ENCODE measurements at places on chromosomes 12 and 14. TPM values are rescaled to one million over a fixed set of nuclear protein-coding genes. Genes with fewer than 3 reads are reported as not detected.

AKAP5 gene
- 1.0 TPM for total RNA-seq

HNRNPC gene
- 984 TPM for total RNA-seq

IL31 gene
- total RNA-seq: not detected

CD27 gene
- 21.1 TPM for total RNA-seq

BDKRB1 gene
- total RNA-seq: not detected

RERG gene
- total RNA-seq: not detected

ADCY6 gene
- total RNA-seq: not detected

PRPH gene
- total RNA-seq: 0.32 TPM

KRT2 gene
- not detected for total RNA-seq

UBC gene
- total RNA-seq: 1,030 TPM

NANOG gene
- total RNA-seq: not detected

OR6C3 gene
- total RNA-seq: not detected

CIT gene
- total RNA-seq: 64.2 TPM

APOF gene
- not detected for total RNA-seq

MSRB3 gene
- total RNA-seq: not detected

GPRC5A gene
- 0.99 TPM for total RNA-seq

CCDC175 gene
- not detected for total RNA-seq

GPD1 gene
- total RNA-seq: not detected

GPR84 gene
- 2.2 TPM for total RNA-seq

BHLHE41 gene
- not detected for total RNA-seq

RND1 gene
- total RNA-seq: 4.2 TPM

LRCOL1 gene
- not detected for total RNA-seq

VWF gene
- total RNA-seq: 0.04 TPM

TEX52 gene
- total RNA-seq: 0.35 TPM

SERPINA10 gene
- total RNA-seq: not detected

TAS2R20 gene
- total RNA-seq: 4.4 TPM

FBRSL1 gene
- total RNA-seq: 38.7 TPM

MUCL1 gene
- total RNA-seq: not detected

SMIM41 gene
- total RNA-seq: not detected

MMP17 gene
- 0.32 TPM for total RNA-seq

OR4N2 gene
- total RNA-seq: not detected

KRT7 gene
- total RNA-seq: 12.5 TPM

HSP90AA1 gene
- 1,352 TPM for total RNA-seq
